ENCODE measurements at places on chromosomes 16 and 17.

DNA sequence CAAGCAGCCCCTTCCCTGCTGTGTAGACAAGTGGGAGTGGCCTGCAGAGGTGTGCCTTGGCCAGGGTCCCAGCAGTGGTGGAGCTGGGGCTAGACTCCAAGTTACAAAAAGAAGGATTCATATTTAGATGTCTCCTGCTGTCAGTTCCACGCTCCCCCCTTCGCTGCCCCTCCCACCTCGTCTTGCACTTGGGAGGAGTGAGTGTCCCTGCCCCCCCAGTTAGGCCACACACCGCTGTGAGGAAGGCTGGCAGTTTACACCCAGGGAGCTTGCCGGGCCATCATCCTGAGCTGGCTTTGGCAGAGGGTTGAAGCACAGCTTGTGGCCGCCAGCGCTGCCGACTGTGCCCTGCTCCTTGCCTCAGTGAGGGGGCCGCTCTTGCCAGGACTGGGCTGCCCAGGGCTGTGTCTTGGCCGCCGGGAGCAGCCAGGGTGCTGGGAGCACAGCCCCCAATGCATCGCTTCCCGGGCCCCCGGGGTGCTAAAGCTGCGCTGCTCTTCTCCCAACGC lies 44.3 kb downstream of the ELAC2 start:
- no peak for DNase-seq

GRCh38 chr17:28421787-28422305 lies 15.8 kb upstream of the SLC46A1 start:
- DNase-seq = no peak

DNA sequence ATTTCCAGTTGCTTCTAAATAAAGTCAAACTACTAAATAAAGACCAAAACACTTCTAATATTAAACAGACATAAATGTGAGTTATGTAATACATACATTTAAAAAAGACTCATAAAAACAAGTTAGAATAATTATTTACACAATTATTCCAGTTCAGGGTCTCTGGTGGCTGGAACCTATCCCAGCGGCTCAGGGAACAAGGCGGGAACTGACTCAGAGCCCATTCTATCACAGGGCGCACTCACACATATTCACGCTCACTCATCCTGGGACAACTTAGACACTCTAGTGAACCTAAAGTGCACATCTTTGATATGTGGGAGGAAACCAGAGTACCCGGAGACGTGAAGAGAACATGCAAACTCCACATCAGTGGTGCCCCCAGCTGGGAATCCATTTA lies 25.0 kb downstream of the PLXDC1 start:
- DNase-seq = no peak

GRCh38 chr17:9054126-9054975 lies 33.0 kb downstream of the NTN1 start:
- DNase-seq = no peak
